ENCODE measurements at places on chromosomes 2 and 18.

- no peak for DNase-seq
Observed at GRCh38 chr2:1286929-1287328, 126.3 kb upstream of the TPO start.

DNA sequence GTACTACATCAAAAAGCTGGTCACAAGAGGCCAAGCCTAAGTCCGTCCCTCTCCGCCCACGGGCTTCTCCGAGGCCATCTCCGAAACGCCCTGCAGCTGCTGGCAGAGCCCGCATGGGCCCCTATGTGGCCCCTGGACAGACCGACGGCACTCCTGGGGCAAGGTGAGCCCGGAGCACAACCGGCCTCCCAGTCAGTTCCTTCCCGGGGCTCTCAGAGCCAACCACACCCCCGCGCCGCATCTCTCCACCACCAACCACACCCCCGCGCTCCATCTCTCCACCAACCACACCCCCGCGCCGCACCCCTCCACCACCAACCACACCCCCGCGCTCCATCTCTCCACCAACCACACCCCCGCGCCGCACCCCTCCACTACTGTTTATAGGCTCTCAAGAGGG lies 93.5 kb downstream of the ZNF516 start:
- DNase-seq = no peak

GRCh38 chr2:200007306-200007705 lies 51.9 kb downstream of the MAIP1 start:
- no peak for DNase-seq

DNA sequence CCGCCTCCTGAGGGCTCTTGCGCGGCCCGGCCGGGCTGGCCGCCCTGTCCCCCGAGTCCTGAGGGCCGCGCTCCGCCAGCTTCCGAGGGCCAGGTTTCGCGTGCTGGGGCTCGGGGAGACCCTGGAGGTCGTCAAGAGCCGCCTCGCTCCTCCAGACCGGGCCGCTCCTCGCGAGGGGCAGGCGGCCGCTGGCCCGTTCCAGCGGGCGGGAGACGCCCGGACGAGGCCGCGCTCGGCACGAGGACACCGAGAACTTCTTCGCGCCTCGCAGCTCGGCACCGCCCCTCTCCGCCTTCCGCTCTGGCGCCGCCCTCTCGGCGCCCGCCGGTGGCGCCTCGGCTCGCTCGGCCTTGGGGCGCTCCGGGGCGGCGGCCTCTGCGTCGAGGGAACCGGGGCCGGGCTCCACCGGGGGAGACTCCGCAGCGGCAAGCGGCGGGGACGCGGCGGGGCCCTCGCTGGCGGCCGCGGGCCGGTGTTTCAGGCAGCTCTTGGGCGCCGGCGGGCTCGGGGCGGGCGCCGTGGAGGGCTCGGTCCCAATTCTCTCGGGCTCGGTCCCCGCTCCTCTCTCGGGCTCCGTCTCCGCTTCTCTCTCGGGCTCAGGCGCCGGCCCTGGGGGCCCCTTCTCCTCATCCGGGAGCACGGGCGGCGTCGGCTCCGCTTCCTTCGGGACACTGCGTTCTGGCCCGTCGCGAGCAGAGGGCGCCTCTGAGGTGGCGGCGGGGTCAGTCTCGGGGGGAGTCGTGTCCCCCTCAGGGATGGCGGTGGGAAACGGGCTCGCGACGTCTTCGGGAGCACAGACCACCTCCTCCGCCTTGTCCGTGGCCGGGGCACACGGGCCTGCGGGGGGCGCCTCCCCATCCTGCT lies 91.6 kb upstream of the MGAT4A start:
- DNase-seq = peak; percentile 73

- no peak for DNase-seq
Observed at GRCh38 chr2:231218366-231218765, 19.9 kb downstream of the ARMC9 start.

DNA sequence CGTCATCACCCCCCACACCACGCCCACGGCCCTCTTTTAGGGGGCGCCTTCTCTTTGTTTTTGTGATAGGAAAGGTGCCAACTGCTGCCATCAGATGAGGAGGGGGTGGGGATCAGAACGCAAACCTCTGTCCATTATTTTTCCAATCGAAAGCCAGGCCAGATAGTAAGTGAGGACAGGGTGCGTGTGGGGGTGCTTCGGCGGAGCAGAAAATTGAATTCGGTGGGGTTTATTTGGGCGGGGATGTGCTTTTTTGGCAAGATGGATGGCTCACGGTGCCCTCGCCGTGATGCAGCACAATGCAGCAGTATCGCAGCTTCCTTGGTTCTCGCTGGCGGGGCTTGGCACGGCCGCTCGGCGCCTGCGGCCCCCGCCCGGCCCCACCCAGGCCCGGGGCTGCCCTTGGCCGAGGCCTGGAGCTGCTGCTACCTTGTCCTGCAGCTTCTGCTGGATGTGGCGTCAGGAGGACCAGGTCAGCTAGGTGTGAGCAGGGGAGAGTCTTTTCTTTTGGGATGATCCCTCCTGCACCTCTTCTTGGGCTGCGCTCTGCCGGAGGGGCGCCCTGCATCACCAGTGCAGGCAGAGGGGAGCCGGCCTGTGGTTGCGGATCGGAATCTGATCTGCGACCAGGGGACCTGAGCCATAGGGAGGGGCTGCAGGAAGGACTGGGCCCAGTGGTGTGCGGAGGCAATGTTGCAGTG lies 1.3 kb downstream of the SPTBN1 start:
- DNase-seq = no peak

DNA sequence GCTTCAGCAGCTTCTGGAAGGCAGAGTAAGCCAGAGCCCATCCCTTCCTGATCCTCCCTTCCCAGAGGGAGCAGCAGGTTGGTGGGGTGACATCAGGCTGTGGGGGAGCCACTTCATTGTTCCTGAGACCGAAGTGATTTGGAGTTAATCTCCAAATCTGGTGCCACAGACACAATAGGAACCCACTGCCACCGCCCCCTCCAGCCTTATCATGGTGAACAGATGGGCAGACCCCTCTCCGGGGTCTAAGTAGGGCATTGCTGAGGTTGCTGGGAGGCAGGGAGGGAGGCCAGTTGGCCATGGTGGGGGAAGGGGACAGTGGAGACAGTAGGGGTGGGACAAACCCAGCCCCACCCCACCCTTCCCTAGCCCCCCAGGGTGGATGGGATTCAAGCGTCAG lies 25.6 kb upstream of the SLC35F6 start:
- DNase-seq = no peak

GRCh38 chr2:142020368-142020767 lies 110.4 kb downstream of the LRP1B start:
- no peak for DNase-seq

DNA sequence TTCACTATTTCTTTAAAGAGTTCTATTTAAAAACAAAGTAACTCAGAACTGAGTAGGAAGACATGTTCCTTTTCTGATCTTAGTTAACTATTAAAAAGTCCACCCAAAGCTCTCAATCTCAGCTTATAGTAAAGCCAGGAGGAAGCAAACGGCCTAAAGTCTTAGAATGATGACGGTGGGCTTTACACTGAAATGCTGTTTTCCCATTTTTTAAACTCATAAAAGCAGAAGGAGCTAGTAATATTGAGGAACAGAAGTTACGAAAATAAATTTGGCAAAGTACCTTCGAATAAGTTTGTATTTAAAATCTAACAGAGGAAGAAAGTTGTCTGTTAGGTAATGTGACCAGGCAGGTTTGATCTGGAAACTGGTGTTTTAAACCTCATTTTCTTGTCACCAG lies 111.1 kb downstream of the ZNF532 start:
- DNase-seq = no peak

DNA sequence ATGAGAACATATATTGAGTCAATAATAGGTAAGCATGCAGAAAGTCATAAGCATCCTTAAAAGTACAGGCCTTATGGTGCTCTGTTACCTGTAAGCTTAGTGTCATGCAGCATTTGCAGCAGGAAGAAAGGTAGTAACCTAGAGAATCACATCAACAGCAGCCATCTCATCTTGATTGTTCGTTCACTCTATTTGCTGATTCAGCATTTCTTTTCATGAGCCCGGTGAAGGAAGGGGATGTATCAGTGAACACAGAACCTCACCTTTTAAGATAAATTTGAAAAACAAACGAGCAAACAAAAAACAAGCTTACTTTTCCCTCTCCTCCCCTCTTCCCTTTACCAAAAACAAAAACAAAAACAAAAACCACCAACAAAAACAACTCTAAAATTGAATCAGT lies 89.9 kb downstream of the MIB1 start:
- DNase-seq = no peak

- no peak for DNase-seq
Observed at GRCh38 chr18:56488739-56489138, 149.7 kb downstream of the TXNL1 start.

DNA sequence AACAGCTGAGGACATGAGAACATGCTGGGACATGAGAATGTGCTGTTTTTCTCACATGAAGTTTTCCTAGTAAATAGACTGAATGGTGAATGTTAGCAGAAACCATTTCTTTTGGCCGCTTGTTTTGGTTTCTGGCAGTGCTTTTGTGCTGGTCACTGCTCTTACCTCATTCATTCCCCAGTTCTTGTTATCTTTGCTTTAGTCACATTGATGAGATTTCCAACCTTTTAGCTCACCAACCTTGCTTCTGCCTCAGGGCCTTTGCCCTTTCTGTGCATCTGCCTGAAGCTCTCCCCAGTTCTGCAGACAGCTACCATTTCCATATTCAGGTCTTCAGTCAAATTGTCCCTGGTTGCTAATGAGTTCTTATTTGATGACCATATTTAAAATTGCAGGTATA lies 91.6 kb downstream of the PTPRM start:
- no peak for DNase-seq

DNA sequence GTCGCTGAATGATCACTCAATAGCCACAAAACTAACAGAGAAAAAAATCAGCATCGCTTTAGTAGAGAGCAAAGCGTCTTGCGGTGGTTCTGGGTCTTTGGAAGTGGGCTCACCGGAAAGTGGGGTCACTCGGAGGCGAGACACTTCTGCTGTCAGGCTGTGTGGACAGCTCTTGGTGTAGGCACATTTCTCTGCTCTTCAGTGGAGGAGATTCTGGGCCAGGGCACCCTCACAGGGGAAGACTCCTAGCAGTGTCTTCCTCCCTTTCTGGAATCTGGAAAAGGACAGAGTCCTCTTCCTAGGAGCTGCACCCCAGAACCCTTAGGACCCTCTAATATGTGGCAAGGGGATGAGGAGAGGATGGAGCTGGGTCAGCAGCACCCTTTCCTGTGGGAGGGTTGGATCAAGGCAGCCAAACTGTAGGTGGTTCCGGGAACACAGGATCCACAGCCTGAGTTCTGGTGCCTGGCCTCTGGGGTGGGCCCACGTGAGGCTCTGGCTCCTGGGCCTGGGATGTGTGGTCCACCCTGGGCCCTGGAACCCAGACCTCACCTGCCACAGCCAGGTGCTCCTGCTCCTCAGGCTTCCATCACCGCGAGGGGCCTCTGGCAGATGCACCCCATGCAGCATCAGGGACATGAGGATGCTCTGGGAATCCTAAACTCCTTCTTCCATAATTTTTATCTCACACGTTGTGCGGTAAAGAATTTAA lies 25.1 kb downstream of the GPR35 start:
- DNase-seq = no peak

- DNase-seq = no peak
Observed at GRCh38 chr2:212540341-212540740, 1.7 kb upstream of the ERBB4 start.

- DNase-seq = no peak
Observed at GRCh38 chr18:12630136-12630535, 27.8 kb downstream of the SPIRE1 start.

DNA sequence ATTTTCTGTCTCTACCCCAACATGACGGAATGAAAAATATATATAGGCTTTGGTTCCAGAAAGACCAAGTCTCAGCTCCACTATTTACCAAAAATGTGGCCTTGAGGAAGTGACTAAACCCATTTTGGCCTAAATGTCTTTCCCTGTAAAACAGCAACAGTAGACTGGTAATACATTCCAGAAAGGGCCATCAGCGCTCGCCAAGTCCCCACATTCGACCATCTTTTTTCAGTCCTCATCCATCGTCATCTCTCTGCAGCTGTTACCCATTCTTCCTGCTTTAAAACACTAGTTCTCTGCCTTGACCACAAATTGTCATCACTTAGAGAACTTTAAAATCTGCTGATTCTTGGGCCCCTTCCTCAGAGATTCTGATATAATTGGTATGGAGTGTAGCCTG lies 183.8 kb upstream of the CTAGE1 start:
- no peak for DNase-seq

DNA sequence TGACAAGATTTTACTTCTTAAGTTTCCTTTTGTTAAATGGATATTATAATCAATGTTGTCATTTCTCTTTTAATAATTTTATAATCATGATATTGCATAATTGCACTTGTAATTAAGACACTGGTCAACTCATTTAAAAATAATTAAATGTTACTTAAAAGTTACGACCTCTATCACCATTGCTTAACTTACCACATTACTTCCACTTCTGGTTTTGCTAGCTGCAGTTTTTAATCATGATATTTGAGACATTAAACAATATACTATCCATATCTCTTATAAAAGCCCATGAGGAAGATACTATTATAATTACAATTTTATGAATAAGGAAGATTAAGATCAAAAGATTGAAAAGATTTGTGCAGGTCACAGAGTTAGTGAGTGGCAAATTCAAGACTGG lies 502.0 kb downstream of the RNF144A start:
- no peak for DNase-seq

DNA sequence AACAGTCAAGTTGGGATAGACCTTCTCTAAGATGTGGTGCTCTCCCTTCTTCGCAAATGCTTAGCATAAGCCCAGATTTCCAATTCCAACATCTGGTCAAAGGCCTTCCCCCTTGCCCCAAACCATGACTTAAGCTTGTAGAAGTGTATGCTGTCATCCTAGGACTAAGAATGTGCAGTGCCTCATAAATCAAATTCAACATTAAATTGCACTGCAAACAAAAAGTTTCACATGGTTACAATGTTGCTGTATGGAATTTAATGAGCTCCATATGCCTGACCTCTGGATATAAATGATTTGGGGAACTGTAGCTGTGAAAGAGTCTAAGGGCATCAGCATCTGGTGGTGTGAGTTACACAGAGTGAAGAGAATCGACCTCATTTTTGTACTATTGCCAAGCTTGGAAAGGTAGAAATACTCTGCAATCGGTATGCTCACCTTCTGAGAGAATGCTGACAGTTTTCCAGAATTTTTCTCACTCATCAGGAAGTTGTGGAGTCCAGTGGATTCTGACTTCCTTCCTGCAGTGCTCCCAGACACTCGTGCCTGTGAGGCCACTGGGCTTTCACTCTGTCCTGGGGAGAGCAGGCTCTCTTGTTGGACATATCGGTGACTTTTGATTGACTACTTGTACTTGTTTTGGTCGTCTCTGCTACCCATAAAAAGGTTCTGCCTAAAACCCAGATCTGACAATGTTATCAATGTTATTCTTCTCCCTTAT lies 40.6 kb downstream of the FASTKD2 start:
- no peak for DNase-seq

- DNase-seq = peak; percentile 40
Observed at GRCh38 chr2:96815326-96816126, 542 bp upstream of the CNNM3 start.

GRCh38 chr2:206610451-206610850 lies 31.8 kb upstream of the FAM237A start:
- DNase-seq = no peak

- no peak for DNase-seq
Observed at GRCh38 chr2:32427672-32428610, 71.1 kb downstream of the BIRC6 start.

- DNase-seq = no peak
Observed at GRCh38 chr2:217412721-217413120, 552.9 kb upstream of the TNP1 start.

All from CD4-positive, alpha-beta T cell treated with Interleukin-6 for 4 hours (primary cell).